Stimulated activated CD4-positive, alpha-beta T cell treated with anti-CD3 and anti-CD28 coated beads, Interleukin-1b, Interleukin-23, amount 100 ng/mL, for 4 hours (primary cell): ENCODE measurements at places on chromosomes 13 and 19.
A peak's percentile ranks its signal among the peaks of the same experiment; 100 is the strongest.

DNA sequence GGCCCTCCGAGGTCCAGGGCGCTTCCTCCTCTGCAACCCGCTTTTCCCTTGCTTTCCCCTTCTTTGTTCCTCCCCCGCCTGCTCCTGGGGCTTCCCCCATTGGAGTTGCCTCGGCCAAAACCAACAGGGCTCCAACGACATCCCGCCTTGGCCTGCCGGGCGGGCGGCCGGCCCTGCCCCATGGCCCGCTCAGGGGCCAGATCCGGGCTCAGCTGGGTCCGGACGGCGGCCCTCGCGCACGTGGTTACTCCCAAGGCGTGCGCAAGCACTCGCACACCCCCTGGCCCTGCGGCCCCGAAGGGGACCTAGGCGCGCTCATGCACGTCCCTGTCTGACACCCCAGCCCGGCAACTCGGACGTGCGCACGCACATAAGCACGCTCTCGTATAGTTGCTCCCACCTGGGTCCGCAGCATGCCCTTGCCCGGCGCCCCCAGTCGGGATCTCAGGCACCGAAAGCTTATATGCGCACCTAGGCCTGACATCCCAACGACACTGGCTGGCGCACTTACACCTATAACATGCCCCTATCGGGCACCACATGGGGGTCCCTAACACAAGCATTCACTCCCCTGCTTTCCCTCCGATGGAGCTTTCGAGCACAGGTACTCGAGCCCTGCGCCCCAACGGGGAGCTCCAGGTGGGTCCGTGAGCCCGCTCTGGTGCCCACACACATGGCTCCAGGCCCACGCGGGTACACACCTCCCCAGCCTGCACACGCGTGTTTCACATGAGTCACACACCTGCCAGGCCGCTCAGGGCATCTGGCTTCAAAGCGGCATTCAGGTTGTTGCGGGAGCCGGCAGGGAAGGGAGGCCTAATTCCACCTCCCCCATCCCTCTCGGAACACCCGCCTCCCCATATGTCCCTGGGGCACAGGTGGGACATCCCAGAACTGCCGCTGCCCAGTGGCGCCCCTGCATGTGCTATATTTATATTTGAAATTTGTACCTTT lies 15.0 kb downstream of the NFIX start:
- no peak for DNase-seq

- no peak for DNase-seq
Observed at GRCh38 chr13:111963031-111963430, 103.9 kb upstream of the SOX1 start.

GRCh38 chr19:35098413-35099049 lies 17.1 kb upstream of the FXYD3 start:
- no peak for DNase-seq

- no peak for DNase-seq
Observed at GRCh38 chr13:32150794-32151193, 119.2 kb downstream of the FRY start.

- no peak for DNase-seq
Observed at GRCh38 chr13:101917833-101918661, 465.6 kb downstream of the ITGBL1 start.

GRCh38 chr19:6730153-6730804 lies 7.1 kb downstream of the GPR108 start:
- peak; percentile 36 for DNase-seq

GRCh38 chr13:80605716-80606115 lies 264.8 kb upstream of the SPRY2 start:
- DNase-seq = no peak

- DNase-seq = no peak
Observed at GRCh38 chr19:2691951-2692350, 10.5 kb downstream of the GNG7 start.

DNA sequence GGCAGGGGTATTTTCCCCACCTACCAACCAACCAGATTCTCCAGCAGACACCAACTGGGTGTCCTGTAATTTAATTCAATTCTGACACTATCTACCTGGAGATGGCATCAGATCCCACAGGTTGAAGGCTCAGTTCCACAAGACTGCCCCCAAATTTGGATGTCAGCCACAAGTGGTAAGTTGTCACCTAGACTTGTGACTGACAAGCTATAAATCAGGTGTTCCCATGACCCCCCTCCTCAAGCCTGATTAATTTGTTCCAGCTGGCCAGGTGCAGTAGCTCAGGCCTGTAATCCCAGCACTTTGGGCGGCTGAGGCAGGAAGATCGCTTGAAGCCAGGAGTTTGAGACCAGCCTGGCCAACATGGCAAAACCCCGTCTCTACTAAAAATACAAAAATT lies 10.6 kb upstream of the HAUS5 start:
- DNase-seq = no peak

DNA sequence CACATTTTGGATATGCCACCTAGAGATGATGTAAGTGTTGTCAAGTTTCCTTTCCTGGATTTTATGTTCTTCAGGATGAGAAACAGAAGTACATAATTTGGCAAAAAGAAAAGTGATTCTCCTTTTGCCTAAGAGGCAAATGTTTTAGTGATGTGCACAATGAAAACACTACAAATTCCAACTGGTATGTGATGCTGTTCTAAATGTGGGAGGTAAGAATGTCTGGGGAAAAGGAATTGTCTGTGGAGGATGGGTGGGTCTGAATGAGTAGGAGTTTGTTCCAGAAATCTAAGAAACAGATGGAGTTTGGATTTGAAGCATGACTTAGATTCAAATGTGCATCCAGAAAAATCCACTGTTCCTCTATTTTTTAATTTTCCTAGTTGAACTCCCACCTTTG lies 473.6 kb upstream of the SPRY2 start:
- no peak for DNase-seq
